ENCODE measurements at places on chromosomes 16 and 17. TPM values are rescaled to one million over a fixed set of nuclear protein-coding genes. Genes with fewer than 3 reads are reported as not detected.

Gene OR1A1
- not detected for total RNA-seq

Gene ZNF830
- total RNA-seq: 14.6 TPM

Gene TPPP3
- total RNA-seq: 8.5 TPM

DNA sequence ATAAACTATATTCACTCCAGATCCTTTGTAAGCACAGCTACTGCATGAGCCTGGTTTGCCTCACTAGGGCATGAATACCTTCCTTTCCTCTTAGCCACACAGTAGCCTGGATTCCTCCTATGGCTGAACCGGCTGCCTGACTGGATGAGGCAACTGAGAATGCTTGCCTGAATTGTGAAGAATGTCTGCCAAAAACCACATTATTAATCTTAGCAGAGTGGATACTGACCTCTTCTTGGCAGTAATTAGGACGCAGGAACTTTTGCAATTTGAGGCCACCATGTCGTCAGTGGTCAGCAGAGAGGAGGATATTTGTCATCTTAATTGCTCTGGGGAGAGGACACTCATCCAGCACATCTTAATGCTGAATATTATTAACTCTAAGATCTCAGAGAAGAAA lies 651.8 kb upstream of the GOT2 start:
- no peak for DNase-seq
- H3K4me3 ChIP-seq: no peak overlapping the region
- no peaks in the 10 kb centered on the region for H3K27me3 ChIP-seq
- H3K36me3 ChIP-seq: no peaks in the 10 kb centered on the region

DNA sequence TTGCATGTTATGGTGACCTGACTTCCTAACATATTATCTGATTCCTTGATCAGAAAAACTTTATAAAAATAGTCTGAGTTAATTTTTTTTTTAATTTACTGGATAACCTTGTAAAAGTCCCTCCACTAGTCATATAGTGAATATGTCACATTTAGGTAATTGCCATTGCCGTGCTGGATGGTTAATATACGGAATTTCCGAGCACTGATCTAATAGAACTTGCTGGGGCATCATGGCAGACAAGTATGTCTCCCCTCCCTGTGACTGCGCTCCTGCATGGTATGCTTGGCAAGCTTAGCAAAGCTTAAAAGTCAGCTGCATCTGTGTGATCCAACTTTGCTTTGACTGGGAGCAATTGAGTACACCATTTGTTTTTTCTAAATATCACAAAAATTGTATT lies 239.4 kb upstream of the TBX2 start:
- no peak for DNase-seq
- no peaks in the 10 kb centered on the region for H3K27me3 ChIP-seq
- H3K36me3 ChIP-seq: no peaks in the 10 kb centered on the region
- no peak overlapping the region for H3K27ac ChIP-seq
- H3K4me1 ChIP-seq: peaks cover 15% of the 10 kb centered on the region
- no peak overlapping the region for H3K4me3 ChIP-seq

DNA sequence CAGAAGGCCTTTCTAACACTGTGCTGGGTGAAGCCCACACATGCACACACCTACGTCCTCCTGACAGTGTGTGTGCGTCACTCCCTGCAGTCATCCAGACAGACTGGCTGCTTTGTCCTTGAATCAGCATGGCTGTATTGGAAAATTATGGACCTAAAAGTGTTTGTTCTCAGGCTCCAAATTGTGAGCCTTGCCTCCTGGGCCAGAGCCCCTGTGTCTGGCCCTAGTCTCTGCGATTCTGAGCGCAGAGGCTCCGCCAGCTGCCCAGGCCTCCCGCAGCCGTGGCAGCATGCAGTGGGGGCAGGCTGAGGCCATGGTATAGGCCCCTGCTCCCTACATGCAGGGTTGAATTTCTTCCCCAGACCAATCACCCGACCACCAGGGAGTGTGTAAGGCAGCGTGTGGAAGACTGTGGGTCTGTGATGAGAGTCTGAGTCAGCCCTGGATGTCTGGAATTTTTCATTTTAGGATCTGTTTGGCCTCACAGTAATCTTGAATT lies 166.9 kb downstream of the LGALS9B start:
- peaks cover 20% of the 10 kb centered on the region for H3K36me3 ChIP-seq
- H3K4me3 ChIP-seq: no peak overlapping the region

DNA sequence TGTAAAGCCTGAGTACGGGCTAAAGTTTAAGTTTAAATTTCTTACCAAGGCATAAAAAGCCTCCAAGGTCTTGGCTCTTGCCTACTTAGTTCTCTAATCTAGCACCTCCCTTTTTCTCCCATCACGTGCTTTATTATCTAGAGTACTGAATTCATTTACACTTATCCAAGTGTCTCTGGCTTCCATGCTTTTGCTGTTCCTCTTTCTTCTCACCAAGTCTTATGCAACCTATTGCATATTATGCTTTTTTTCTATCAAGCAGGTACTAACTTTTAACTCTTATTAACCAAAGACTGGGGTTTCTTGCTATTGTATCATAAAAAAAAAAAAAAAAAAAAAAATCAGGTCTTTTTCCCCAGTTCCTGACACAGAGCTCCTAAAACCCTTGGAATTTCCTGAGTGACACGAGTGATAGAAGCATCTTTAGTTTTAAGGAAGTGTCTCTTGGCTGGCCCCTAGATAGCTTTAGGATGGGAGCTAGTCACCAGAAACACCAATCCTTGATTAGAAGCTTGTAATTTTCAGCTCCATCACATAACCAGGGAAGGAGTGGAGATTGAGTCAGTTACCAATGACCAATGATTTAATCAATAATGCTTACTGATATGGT lies 44.9 kb downstream of the SSH2 start:
- DNase-seq: no peak
- H3K4me1 ChIP-seq: peaks cover 9% of the 10 kb centered on the region
- no peak overlapping the region for H3K4me3 ChIP-seq
- H3K36me3 ChIP-seq: no peaks in the 10 kb centered on the region
- H3K27ac ChIP-seq: no peak overlapping the region
- H3K27me3 ChIP-seq: no peaks in the 10 kb centered on the region

DNA sequence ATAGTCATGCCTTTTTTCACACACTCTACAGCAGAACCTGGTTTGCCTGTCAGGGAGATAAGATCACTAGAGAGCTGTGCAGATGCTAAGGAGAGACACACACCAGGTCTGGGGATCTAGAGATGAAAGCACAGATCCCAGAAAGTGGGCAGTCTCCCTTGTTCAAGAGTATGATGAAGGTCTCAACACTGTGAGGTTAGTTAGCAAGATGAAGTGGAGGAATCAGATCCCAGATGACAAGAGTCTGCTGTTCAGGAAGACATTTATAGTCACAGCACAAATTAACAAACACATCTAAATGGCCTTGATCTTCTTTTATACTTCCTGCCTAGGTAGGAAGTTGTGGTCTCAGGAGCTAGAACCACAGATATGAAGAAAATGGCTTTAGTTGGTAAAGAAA lies 23.4 kb upstream of the SKAP1 start:
- H3K27me3 ChIP-seq: peaks cover 21% of the 10 kb centered on the region
- DNase-seq: no peak
- H3K27ac ChIP-seq: no peak overlapping the region
- H3K4me3 ChIP-seq: no peak overlapping the region
- H3K4me1 ChIP-seq: peaks cover 16% of the 10 kb centered on the region

GRCh38 chr17:41583137-41584127 lies 3.3 kb downstream of the KRT14 start:
- peaks cover 4% of the 10 kb centered on the region for H3K36me3 ChIP-seq
- H3K27ac ChIP-seq: peak overlapping the region; percentile 40
- peaks cover 35% of the 10 kb centered on the region for H3K4me1 ChIP-seq
- DNase-seq: peak; percentile 36

GRCh38 chr16:76777721-76778465 lies 413.1 kb upstream of the MON1B start:
- no peak overlapping the region for H3K4me3 ChIP-seq
- no peak overlapping the region for H3K27ac ChIP-seq
- no peaks in the 10 kb centered on the region for H3K36me3 ChIP-seq
- H3K4me1 ChIP-seq: no peaks in the 10 kb centered on the region
- no peaks in the 10 kb centered on the region for H3K27me3 ChIP-seq
- no peak for DNase-seq

- no peak overlapping the region for H3K27ac ChIP-seq
- no peak for DNase-seq
- H3K4me1 ChIP-seq: no peaks in the 10 kb centered on the region
- no peaks in the 10 kb centered on the region for H3K36me3 ChIP-seq
- H3K27me3 ChIP-seq: peaks cover 100% of the 10 kb centered on the region
- no peak overlapping the region for H3K4me3 ChIP-seq
These were observed 269.7 kb downstream of the CA10 start for GRCh38 chr17:51888816-51889215.

DNA sequence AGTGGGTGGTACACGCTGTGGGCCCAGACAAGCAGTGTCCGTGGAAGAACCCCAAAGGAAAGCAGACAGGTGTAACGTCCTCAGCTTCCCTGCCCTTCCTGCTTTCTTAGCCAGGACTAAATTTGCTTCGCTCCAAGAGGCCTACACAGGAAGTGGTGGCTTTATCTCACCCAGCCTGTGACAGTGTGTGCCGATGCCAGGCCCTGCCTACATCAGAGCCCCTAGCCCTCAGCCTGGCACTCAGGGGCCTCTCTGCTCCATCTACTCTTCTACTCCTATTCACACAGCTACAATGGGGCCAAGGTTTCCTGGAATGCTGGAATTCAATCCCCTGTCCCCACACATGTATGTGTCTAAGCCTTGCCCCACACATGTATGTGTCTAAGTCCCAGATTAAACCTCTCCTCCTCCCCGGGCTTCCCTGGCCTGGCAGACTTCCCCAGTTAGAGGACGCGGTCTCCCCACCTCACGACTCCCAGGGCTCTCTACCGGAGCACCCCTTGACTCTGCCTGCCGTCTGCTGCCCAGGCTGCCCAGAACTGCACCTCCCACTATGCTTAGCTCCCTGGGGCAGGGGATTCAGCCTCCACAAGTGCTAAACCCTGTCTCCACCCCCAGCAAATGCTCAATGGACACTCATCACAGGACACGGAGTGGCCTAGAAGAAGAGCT lies 8.2 kb downstream of the PGAP3 start:
- peaks cover 60% of the 10 kb centered on the region for H3K4me1 ChIP-seq
- H3K4me3 ChIP-seq: no peak overlapping the region
- peak overlapping the region; percentile 0 for H3K27ac ChIP-seq
- H3K27me3 ChIP-seq: no peaks in the 10 kb centered on the region
- peaks cover 60% of the 10 kb centered on the region for H3K36me3 ChIP-seq
- peak; percentile 82 for DNase-seq

GRCh38 chr16:89022051-89022836 lies 45.2 kb upstream of the CBFA2T3 start:
- H3K36me3 ChIP-seq: no peaks in the 10 kb centered on the region
- no peaks in the 10 kb centered on the region for H3K4me1 ChIP-seq
- DNase-seq: no peak

GRCh38 chr17:44394833-44395232 lies 5.4 kb upstream of the ITGA2B start:
- no peak overlapping the region for H3K27ac ChIP-seq
- H3K27me3 ChIP-seq: no peaks in the 10 kb centered on the region
- H3K4me1 ChIP-seq: no peaks in the 10 kb centered on the region
- H3K4me3 ChIP-seq: no peak overlapping the region
- peaks cover 36% of the 10 kb centered on the region for H3K36me3 ChIP-seq

DNA sequence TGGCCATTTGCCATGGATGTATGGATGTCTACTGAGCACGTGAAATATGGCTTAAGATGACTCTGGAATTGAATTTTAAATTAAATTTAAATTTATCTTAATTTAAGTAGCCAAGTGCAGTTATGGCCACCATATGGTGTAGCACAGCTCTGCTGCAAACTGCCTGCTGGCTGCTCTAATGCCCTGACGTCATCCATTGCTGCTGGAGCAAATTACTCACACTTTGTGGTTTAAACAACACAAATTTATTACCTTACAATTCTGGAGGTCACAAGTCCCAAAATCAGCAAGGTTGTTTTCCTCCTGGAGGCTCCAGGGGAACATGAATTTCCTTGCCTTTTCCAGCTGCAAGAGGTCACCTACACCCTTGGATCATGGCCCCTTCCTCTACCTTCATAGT lies 679.3 kb upstream of the EEF2KMT start:
- no peaks in the 10 kb centered on the region for H3K27me3 ChIP-seq
- H3K4me1 ChIP-seq: peaks cover 11% of the 10 kb centered on the region
- H3K4me3 ChIP-seq: no peak overlapping the region
- no peaks in the 10 kb centered on the region for H3K36me3 ChIP-seq
- H3K27ac ChIP-seq: no peak overlapping the region

DNA sequence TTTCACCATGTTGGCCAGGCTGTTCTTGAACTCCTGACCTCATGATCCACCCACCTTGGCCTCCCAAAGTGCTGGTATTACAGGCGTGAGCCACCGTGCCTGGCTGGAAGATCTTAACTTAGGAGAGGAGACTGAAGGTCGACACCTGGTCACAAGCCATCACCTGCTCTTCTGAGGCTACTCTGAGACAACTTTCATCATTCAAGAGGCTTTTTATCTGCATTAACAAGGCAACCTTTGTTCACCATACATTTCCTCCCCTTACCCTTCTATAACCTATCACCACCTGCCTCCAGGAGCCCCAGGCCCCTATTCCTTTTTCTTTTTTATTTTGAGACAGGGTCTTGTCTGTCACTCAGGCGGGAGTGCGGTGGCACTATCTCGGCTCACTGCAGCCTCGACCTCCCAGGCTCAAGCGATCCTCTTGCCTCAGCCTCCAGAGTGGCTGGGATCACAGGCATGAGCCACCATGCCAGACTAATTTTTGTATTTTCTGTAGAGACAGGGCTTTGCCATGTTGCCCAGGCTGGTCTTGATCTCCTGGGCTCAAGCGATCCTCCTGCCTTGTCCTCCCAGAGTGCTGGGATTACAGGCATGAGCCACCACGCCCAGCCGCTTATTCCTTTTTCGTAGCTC lies 6.2 kb downstream of the LITAF start:
- peak overlapping the region; percentile 33 for H3K27ac ChIP-seq
- H3K4me1 ChIP-seq: peaks cover 63% of the 10 kb centered on the region
- no peak for DNase-seq
- no peaks in the 10 kb centered on the region for H3K27me3 ChIP-seq
- peaks cover 95% of the 10 kb centered on the region for H3K36me3 ChIP-seq

DNA sequence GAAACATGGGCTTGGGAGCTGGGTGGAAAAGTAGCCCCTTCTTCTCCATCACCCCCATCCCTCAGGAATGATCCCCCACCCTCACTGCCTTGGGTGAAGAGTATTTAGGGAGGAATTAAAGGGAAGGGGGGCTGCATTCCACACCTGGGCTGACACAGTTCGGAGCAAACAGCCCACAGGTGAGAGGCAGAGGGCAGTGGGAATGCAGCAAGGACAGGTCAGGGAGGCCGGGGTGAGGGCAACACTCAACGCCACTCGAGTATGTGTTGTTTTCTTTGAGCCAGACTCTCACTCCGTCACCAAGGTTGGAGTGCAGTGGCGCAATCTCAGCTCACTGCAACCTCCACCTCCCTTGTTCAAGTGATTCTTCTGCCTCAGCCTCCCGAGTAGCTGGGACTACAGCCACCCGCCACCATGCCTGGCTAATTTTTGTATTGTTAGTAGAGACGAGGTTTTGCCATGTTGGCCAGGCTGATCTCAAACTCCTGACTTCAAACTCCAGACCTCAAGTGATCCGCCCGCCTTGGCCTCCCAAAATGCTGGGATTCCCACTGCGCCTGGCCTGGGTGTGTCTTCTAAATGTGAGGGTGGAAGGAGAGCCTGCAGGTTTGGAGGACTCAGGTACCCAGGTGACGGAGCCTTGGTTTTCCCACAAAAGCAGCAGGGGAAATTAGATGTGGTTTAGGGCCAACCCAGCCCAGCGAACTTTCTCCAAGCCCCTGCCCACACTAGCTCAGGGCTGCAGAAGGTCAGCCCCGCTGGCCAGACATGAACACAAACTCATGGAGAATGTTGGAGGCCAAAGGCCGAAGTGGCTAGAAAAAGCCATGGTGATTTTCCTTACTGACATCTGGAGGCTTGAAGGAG lies 21.2 kb upstream of the ITGA3 start:
- no peaks in the 10 kb centered on the region for H3K36me3 ChIP-seq
- no peaks in the 10 kb centered on the region for H3K27me3 ChIP-seq
- H3K4me1 ChIP-seq: peaks cover 44% of the 10 kb centered on the region
- H3K4me3 ChIP-seq: no peak overlapping the region
- no peak overlapping the region for H3K27ac ChIP-seq

Data from Calu3 (cell line).